HCT116 (cell line): ENCODE measurements at places on chromosomes 1 and 21. TPM values are rescaled to one million over a fixed set of nuclear protein-coding genes. Genes with fewer than 3 reads are reported as not detected.
A peak's percentile ranks its signal among the peaks of the same experiment; 100 is the strongest.

NBPF10 gene
- total RNA-seq = 1.7 TPM

TMEM61 gene
- total RNA-seq = 4.4 TPM

IL22RA1 gene
- total RNA-seq = 2.1 TPM

OR2T29 gene
- total RNA-seq = not detected

DNA sequence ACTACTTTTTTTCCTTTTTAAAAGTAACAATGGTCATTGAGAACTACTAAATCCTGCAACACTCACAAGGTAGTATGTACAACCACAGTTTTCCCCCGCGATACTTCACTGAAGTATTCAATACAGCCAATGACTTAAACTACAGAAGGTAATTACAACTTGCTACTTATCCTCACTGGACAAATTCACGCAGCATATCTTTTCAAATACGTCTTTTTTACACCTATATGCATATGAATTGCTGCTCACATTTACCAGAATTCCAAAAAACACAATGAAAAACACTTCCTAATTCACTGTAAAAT, 12.4 kb downstream of the NRIP1 start:
- H3K27me3 ChIP-seq = no peaks in the 10 kb centered on the region
- H3K4me3 ChIP-seq = peak overlapping the region; percentile 3
- H3K4me1 ChIP-seq = peaks cover 65% of the 10 kb centered on the region
- no peak for DNase-seq
- no peaks in the 10 kb centered on the region for H3K36me3 ChIP-seq
- H3K27ac ChIP-seq = peak overlapping the region; percentile 95

GRCh38 chr21:39720126-39720778, 24.7 kb upstream of the IGSF5 start:
- no peaks in the 10 kb centered on the region for H3K4me1 ChIP-seq
- no peak overlapping the region for H3K27ac ChIP-seq
- no peak overlapping the region for H3K4me3 ChIP-seq
- DNase-seq = no peak
- H3K36me3 ChIP-seq = no peaks in the 10 kb centered on the region

- H3K27me3 ChIP-seq = no peaks in the 10 kb centered on the region
- peaks cover 5% of the 10 kb centered on the region; the same call in 1 of the 2 replicates for H3K4me1 ChIP-seq
- H3K27ac ChIP-seq = no peak overlapping the region
These were observed 108.2 kb downstream of the VPS13D start for GRCh38 chr1:12338017-12338416.
